ENCODE measurements at places on chromosomes 5 and 9. TPM values are rescaled to one million over a fixed set of nuclear protein-coding genes. Genes with fewer than 3 reads are reported as not detected.

GRCh38 chr9:5269249-5269715 is 35.2 kb downstream of the RLN2 start:
- DNase-seq = no peak

- DNase-seq = no peak
Measured at GRCh38 chr9:112786829-112787520, 36.4 kb downstream of the SNX30 start.

DNA sequence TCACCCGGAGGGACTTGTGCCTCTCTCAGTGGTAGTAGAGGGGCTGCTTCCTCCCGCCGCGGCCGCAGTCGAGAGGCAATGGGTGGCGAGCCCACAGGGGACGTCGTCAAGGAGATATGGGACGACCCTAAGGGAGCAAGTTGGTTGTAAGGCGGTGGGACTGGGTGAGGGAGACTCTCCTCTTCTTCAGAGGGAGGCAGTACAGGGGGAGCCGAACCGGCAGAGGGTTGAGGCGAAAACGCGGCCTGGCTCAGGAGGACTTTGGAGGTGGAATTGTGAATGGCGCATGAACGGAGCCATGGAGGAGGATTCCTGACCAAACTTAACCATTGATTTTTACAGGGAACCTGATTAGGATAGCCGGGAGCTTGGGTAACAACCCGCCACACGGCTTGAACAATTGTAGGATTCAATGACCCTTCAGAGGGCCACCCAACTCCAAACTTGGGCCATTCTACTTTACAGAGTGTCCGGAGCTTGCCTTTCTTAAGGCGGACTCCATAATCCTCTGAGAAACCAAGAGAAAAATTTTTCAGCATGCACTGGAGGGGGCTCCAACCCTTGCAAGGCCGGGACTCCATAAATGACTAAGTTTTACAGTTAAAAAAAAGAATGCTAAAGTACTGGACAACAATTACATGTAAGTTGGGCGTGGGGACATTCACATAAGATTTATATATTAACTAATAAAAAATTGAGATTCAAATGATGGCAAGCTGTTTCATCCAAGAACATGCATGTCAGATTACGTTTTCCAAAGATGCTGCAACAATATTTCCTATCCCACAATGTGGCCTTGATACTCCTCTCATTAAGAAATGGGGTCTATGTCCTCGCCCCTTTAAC is 19.4 kb upstream of the RHOBTB3 start:
- DNase-seq = peak; percentile 39

DNA sequence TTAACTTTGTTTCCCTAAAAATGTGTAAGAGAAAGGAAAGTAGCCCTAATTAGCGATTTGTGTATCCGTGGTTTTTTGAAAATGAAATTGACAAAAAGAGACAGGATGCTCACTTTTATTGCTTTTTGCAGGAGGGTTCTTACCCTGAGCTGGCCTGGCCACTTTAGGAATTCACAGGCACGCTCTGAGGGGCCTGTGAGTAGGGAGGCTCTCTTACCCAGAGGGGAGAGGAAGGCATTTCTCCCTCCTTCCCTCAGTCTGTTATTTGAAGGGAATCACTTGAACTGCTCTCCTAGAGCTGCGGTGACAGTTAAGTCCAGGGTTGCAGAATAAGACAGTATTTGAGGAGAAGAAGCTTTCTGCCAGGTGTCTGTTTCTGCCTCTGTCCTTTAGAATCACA is 16.7 kb downstream of the PIK3R1 start:
- no peak for DNase-seq

GRCh38 chr5:126872561-126873354 is 95.8 kb downstream of the LMNB1 start:
- DNase-seq = no peak

- DNase-seq = no peak
Measured at GRCh38 chr5:2183154-2184025, 300.7 kb upstream of the IRX4 start.

GRCh38 chr9:111812337-111812736 is 17.6 kb upstream of the SHOC1 start:
- no peak for DNase-seq

DNA sequence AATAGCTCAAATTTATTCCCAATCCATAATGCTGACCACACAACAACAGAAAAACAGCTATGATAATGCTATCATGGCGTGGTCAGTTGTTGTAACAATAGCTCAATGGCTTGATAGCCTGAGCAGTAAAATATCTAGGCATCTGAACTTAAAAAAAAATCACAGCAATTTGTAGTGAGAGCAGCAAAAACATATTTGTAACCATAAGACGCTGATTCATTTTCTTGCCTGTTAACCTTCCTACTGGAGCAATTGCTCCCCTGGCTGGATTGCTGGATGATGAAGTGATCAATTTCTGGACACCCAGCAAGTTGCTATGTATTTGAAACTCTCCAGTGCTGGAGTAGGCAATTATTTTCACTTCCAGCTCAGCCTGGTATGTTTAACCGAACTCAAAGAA is 115.1 kb downstream of the PCSK1 start:
- DNase-seq = no peak

DNA sequence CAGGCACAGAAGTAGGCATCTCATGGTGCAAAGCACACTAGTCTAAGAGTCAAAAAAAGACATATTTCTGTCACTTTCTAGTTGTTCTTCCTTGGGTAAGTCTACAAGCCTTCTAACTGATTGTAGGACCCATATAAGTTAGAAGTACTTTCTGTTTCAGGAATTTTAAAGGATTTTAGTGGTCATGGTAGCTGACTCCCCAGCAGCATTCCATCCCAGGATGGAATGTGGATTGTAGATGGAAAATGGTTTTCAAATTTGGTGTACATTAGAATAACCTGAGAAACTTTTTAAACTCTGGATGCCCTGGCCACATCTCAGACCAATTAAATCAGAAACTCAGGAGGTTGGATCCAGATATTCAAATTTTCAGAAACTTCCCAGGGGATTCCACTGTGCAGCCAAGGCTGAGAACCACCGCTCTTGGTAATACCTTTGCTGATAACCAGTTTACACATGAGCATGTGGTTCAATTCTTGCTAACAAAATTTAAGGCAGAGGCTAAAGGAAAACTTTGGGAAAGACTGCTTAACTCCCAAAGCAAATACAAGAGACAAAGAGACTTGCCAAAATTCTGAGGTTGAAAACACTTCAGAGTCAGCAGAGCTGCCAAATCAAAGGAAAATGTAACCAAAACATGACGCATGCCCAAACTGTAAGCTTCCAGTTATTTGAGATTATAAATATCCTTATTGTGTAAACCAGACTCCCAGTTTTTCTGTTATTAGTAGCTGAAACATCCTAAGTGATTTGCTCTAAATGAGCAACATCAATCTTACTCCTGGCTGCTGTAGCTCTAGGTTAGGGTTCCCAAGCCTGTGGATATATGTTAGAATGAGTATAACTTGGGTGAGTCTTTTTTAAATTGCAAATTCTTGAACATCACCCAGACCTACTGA is 145.4 kb upstream of the MTAP start:
- no peak for DNase-seq

Gene IRGM
- not detected for total RNA-seq
